ENCODE measurements at places on chromosomes 5 and 9.

DNA sequence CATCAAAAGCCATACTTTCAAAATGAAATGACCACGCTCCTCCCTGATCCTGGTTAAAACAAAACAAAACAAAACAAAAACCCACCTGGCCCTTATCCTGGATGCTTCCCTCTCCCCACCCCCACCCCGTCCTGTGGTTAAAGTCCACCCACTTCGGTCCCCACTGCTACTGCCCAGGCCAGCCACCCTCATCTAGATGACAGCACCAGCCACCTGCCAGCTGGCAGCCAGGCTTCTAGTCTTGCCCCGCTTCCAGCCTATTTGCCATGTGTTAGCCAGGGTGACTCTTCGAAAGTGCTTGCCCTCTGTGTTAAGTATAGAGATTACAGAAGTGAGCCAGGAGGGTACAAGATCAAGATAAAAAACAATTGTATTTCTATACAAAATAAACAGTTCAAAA is 27.5 kb upstream of the NCS1 start:
- DNase-seq, result no peak

GRCh38 chr9:79672891-79673290 is 101.1 kb downstream of the TLE4 start:
- DNase-seq, result no peak

- DNase-seq, result no peak
Observed at GRCh38 chr5:124001036-124001615, 489.1 kb downstream of the CSNK1G3 start.

- no peak for DNase-seq
Observed at GRCh38 chr9:99055384-99055783, 49.5 kb upstream of the TGFBR1 start.

GRCh38 chr9:92706218-92706940 is 36.4 kb upstream of the IPPK start:
- DNase-seq, result no peak

DNA sequence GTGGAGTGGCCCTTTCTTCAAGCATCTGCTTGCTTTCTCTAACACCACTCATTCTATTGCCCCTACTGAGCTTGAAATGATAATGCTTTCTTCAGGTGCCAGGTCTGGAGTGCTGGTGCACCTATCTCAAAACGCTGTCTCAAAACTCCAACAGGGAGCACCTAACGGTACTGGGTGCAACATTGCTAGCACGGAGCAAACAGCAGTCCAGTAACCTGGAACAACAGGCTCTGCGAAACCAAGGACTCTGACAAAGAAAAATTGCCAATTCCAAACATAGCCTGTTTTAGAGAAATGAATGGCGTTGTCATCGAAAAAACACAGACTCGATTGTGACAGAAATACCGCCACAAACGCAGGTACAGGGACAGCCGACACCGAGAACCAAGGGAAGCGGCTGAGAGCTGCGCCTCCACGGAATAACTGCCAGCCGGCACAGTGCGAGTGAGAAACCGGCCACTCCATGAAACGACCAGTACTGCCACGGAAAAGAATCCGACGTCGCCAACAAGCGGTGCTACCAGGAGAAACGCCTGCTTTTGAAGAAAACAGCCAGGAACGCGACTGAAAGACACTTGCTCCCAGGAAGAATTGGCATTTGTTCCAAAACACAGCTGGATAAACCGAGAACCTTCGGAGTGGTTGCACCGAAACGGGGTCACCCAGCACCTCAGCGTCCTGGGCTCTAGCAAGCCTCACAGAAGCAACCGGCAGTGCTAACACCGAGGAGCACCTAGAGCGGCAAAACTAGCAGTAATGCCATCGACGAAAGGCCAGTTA is 3.1 kb downstream of the ANXA2R start:
- DNase-seq, result no peak

DNA sequence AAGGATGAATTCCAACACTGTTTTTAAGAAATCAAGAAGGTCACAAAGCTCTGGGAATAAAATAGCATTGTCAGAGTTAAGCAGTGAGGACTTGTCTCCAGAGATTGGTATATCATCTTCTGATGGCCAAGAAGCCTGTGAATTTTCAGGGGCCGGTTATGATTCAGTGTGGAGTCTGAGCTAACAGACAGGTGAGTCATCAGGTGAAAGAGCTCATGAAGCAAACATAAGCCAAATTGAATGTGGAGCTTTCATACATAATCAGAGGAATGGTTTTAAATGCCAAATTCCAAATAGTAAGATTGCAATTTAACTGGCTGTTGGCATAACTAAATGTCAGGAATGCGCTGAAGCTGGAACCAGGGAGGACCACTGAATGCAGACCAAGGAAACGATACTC is 494.2 kb downstream of the MTRR start:
- DNase-seq, result no peak

DNA sequence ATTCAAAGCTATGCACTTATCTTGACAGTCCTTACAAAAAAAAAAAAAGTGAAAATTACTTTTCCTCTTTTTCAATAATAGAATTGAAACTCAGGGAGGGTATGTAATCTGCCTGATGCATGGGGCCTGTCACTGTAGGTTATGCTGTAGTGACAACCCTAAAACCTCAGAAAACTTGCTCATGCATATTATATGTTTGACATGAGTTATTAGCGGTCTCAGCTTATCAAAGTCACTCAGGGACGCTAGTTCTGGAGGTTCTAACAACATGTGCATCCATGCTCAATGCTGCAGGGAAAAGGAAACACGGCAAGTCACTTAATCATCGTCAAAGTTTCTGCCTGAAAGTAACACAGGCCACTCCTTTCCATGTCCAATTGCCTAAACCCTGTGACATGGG is 78.4 kb upstream of the TMEM252 start:
- DNase-seq, result no peak

DNA sequence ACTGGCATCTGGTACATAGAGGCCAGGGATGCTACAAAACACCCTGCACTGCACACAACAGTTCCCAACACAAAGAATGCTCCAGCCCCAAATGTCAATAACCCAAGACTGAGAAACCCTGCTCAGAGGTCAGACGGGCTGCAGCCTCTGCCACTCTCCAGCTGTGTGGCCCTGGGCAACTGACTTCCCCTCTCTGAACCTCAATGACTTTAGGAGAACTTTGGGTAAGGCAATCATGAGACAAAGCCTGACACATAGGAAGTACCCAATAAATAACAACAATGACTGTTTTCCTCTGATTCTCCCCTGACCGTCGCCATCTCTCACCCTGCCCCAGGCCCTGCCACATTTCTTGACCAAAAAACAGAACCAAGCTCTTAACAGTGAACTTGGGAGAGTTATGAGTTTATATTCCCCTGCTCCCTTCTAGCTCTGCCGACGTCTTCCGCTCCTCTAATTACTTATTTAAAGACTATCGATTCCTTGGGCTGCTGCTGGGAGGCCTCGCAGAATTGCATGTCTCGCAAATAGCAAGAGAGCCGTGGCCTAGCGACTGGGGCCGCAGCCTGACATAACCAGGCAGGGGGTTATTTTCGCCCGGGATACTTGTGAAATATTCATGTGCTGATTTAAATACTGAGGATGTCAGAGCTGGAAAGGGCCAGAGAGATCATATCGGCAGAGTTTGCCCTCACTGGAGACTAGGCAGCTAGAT is 24.5 kb upstream of the CRB2 start:
- DNase-seq, result no peak

DNA sequence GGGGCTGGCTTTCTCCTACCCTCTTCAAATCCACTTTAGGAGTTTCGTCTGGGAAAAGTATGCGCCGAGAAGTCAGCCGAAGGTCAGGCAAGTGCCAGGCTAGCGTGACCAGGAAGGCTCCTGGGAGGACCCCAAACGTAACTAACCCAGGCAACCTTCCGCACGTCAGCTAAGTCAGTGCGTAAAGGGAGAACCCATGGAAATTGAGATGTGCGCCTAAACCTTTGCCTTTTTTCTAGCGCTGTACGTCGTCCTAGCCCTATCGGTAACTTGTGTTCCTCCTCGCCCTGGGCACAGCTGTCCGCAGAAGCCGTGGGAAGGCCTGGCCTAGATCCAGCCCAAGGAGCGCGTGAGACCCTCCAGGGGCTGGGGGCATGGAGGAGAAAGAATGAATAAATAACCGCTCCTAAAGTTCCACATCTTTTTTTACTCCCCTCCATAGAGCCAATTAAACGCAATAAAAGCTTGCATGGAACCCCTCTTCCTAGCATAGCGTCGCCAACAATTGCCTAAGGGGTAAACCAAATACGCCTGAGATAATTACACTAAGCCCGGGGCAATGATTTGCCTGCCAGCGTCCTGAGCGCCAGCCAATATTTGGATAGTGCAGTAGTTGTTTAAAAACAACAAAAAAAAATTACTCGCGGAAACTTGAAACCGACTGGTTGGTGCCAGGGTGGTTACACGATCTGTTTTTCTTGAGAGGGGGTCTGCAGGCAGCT is 4.0 kb upstream of the FOXB2 start:
- no peak for DNase-seq
